ENCODE measurements at places on chromosomes 1 and 21.

DNA sequence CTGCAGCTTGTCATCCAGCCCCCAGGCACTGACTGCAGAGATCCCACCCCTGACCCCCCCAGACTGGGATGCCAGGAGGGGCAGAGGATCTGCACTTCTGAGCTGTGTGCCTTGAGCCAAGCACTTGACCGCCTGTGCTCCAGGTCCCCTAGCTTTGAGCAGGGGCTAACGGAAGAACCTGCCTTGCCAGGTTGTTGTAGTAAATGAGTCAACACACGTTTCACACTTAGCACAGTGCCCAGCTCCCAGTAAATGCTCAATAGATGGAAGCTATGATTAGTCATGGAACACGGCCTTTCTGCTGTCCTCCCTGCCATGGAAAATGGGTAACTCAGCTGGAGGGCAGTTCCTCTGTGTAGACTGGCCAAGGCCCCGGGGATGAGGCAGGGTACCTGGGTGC, 24.1 kb downstream of the IFFO2 start:
- DNase-seq: no peak

DNA sequence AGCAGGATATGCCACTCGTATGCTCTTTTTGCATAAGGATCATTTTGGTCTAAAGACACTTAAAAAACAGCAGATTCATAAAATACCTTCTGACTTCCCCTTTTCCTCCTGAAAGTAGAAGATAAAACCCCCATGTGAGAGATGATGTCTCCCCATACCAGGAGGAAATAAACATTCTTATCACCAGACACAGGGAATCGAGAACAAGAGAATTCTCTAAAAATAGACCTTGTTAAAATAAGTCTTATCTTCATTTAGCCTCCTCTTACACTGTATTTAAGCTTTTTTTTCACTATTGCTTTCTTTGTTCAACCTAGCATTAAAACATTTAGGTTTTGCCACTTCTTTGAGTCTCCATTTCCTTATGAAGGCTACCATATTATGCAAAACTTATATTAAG, 709.3 kb downstream of the KCNT2 start:
- DNase-seq: no peak

GRCh38 chr21:31644643-31645042, 14.8 kb upstream of the SOD1 start:
- peak; percentile 27 for DNase-seq

DNA sequence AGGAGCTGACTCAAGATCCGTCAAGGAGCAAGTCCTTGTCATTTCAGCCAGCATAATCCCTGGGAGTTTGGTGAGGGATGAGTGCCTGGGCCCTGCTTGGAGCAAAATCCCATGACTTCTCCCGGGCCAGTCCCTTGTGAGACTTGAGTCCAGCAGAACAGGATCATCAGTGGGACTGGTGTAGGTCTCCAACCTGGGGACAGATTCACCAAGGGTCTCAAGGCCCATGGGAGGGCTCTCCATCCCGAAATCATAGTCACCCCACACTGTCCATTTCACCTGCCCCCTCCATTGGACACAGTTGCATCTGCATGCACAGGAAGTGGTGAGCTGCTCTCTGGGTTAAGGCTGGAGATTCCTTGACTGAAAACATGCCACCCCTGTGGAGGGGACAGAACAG, 178.2 kb downstream of the FOXD2 start:
- DNase-seq: peak; percentile 39

GRCh38 chr1:168236836-168237611, 11.2 kb downstream of the SFT2D2 start:
- no peak for DNase-seq

DNA sequence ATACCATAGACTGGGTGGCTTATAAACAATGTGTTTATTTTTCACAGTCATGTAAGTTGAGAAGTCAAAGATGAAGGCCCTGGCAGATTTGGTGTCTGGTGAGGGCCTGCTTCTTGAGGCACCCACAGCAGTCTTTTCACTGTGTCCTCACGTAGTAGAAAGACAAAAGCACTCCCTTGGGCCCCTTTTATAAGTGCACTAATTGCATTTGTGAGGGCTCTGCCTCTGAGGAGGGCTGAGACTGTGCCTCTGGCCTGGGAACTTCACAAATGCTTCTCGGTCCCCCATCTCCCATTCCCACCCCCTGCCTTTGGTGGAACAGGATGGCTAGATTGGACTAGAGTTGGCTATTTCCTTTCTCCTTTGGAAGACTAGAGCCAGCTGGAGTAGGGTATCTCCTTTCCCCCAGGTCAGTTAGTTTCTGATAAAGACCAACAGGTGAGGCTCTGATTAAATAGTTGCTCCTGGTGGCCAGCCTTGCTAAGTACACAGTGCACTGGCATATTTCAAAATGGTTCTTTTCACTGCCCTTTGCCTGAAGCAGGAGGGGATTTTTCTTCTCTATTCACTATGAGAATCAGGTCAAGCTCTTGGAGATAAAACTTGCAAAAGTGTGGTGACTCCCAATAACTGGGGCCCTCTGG, 82.9 kb downstream of the PLPPR4 start:
- DNase-seq: no peak

DNA sequence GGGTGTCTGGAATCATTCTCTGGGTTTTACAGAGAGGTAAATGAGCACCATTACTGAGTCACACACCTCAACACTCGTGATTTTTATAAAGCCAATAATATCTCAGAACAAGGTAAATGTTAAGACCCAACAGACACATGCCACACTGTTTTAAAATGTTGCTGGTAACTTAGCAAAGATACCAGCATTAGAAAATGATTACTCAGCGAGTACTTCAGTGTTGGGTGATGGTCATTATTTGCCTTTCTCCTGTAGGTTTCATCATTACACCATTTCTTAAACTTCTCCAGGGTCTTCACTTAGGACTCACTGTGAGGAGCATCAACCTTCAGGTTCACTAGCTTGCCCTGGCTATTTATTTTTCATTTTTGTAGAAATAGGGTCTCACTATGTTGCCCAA, 6.9 kb upstream of the C4BPB start:
- DNase-seq: no peak

- no peak for DNase-seq
Observed at GRCh38 chr1:116257341-116257767, 115.7 kb upstream of the ATP1A1 start.

DNA sequence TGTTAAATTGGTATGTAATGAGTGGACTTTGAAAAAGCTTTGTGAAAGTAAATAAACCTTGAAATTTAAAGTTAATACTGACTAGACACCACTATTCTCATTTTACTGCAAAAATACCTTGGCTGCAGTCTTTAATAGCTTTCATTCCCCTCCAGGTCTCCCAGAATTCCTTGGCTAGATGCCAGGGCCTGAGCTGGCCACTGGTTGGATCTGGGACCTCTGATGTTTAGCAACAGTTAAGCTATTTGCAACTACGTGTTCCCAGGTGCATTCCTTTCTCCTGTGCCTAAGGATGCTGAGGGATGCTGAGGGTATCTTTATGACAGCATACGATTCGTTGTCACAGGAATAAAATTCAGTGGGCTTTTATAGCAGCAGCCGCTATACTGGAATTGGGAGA, 938.7 kb downstream of the TTLL7 start:
- no peak for DNase-seq

DNA sequence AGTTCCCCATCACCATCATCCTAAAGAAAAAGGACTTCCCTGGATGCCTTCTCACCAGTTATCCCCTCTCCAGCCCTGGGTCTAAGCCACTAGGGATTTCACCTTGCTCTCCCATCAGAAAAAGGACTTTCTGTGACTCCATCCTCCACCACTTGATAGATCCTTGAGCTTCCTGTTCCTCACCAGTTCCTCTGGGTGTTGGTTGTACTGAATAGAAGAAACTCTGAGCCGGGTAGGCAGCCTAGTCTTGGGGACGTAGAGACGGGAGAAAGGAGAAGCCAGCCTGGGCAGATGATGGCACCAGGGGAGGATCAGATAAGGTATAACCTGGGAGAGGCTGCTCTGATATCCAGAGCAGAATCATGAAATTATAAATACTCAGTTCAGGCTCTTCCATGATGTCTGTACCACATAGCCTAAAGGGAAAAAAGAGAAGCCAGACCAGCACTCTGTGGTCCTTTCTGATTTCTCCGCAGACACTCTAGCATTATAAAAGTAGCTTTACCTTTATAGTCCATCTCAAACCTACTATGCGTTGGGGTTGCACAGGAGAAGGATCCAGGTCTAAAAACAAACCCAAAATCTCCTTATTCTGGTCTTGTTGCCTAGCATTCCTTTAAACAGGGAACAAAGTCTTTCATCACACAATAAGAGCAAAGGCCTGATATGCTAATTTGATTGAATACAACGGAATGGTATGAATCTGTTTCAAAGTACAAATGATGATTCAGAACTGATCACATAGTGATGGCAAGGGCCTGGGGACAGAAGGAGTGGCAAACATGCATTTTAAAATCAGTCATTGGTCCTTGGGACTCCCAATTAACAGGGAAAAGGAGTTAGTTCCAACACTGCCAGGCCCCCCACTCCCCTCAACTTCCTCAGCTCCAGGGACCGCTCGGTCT, 1.2 kb upstream of the CD34 start:
- no peak for DNase-seq

- DNase-seq: no peak
Observed at GRCh38 chr21:17523007-17523451, 10.2 kb downstream of the CXADR start.

DNA sequence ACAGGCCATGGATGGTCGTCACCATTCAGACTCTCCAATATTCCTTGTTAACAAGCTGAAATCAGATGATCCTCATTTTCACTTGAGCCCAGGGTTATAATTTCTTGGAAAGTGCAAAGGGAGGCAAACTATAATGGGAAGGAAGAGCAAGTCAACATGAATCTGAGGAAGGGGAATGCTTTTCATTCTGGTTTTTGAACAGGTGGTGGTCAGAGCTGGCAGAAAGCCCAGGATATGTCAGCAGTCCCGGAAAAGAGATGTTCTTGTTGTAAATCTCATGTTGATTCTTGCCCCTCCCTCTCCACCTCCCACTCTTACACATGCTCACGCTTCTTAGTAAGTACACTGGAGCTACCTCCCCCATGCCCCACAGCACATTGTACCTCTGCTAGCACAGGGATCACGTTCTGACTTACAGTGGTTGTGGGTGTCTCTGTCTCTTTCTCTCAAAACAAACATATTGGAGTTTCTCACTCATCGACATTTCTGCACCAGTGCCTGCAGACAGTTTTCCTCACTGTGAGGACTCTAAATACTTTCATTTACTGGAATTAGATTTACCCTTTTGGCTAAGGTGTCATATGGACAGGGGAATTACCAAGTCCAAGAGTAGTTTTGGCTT, 77.6 kb downstream of the XCL2 start:
- no peak for DNase-seq

- DNase-seq: no peak
Observed at GRCh38 chr1:1972976-1973715, 30.4 kb downstream of the CFAP74 start.

DNA sequence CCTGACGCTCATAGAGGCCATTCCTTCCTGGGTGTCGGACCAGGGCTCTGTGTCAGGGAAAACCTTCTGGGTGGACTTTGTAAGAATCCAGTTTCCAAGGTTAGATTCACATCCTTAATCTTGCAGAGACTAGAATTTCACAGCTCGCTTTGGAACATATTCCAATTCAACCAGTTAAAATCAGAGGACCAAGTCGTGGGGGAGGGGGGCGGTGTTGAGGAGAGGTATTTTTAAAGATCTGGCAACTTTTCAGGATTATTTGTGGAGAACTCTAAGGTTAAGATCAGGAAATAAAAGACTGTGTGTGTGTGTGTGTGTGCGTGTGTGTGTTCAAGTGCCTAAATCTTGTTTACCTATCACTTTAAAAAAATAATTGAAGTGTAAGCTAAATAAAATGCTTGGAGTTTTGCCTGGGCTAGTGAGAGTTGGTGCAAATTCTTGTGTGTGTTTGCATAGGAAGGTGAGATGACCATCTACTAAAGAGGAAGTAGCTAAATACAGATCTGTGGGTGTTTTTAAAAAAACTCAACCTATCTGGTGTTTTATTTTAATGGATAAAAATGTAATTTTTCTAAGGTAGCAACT, 21.8 kb downstream of the TENT5C start:
- no peak for DNase-seq

GRCh38 chr1:223114871-223115270, 28.2 kb downstream of the TLR5 start:
- DNase-seq: no peak

DNA sequence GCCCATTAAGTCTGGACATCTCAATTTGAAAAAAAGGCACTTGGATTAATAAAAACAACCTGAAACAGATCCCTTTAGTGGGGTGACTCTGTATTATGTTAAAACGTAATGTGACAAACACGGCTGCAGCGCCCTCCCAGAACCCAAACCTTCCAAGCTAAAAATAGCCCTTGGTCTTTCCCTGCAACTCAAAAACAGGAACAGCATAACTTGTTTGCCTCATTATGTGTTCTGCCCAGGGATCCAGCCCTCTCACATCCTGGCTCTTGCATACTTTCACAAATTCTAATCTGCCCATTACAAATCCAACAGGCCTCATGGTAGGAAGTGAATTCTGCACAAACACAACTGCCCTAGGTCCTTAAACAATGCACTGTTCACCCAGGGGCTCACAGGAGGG, 94.7 kb upstream of the GADD45A start:
- DNase-seq: no peak

DNA sequence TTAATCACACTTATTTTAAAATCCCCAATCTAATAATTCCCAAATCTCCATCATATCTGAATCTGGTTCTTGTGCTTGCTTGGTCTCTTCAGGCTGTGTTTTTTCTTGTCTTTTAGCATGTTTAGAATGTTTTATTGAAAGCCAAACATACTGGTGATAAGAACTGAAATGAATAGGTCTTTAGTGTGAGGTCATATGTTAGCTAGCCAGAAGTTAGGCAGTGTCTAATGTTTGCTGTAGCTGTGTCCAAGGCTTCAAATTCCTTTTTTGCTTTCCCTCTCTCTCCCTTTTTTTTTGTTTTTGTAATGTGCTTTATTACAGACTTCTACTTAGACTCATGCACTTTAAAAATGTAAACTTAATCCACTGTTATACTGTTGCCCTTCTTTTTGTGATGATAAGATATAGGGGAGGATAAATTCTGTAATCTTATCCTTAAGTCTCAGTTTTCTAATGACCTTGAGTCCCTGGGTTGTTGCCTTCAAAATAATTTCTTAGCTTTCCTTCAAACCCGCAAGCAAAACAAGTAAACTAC, 725.1 kb downstream of the BRINP3 start:
- no peak for DNase-seq

- no peak for DNase-seq
Observed at GRCh38 chr1:10639775-10640578, 156.5 kb downstream of the CASZ1 start.

DNA sequence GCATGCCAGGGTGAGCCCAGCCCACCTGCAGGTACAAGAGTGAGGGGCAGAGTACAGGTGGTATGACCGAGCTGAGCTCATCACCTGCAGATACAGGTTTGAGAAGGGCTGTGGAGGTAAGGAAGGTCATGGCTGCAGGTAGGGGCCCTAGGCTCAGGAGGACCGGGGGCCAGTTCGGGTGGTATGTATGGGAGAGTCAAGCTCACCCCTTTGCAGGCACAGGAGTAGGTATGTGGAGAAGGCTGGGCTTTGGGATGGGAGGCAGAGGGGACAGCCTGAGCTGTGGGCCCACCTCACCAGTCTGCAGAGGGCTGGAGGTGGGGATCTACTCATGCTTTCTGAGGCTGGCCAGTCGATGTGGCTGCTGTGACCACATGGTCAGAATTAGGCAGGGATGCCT, 17.2 kb downstream of the PODN start:
- no peak for DNase-seq

- no peak for DNase-seq
Observed at GRCh38 chr1:203327684-203328457, 22.6 kb downstream of the BTG2 start.

Data from type B pancreatic cell (in vitro differentiated cells).